ENCODE measurements at places on chromosomes 2 and 18.

GRCh38 chr18:54434453-54434852 is 76.7 kb downstream of the C18orf54 start:
- DNase-seq = no peak

GRCh38 chr18:76264198-76264875 is 230.7 kb downstream of the ZNF516 start:
- DNase-seq = no peak

- no peak for DNase-seq
Observed at GRCh38 chr2:120596990-120597594, 138.6 kb upstream of the GLI2 start.

- DNase-seq = no peak
Observed at GRCh38 chr2:113240150-113240914, 38.4 kb downstream of the PAX8 start.

DNA sequence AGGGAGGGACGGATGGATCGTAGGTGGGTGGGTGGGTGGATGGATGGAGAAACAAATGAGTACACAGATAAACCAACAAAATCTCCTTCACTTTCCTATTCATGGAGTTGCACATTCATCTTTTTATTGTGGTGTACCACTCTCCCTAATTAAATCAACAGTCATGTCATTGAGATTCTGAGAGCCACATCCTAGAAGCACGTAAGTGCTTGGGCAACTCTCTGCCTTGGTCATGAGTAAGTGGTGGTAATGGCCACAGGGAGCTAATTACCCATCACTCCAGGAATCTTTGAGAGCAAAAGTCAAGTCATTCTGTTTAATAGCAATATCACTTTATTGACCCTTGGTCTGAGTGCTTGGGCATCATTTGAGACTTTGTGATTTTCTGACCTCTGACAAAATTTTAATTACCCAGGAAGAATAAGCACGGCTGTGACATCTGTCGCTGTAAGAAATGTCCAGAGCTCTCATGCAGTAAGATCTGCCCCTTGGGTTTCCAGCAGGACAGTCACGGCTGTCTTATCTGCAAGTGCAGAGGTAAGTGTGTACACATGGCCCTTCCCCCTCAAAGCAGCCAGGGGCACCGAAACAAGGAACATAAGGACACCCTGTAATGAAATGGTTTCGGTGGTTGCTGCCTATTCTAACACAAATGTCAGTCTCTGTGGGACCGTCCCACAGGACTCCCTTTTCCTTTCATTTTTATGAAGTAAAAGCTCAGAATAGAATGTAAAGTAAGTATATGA is 85.9 kb downstream of the FEZ2 start:
- no peak for DNase-seq

GRCh38 chr2:125086313-125087184 is 1061.5 kb downstream of the CNTNAP5 start:
- no peak for DNase-seq

- DNase-seq = no peak
Observed at GRCh38 chr2:201786471-201786870, 5.7 kb upstream of the ALS2 start.

DNA sequence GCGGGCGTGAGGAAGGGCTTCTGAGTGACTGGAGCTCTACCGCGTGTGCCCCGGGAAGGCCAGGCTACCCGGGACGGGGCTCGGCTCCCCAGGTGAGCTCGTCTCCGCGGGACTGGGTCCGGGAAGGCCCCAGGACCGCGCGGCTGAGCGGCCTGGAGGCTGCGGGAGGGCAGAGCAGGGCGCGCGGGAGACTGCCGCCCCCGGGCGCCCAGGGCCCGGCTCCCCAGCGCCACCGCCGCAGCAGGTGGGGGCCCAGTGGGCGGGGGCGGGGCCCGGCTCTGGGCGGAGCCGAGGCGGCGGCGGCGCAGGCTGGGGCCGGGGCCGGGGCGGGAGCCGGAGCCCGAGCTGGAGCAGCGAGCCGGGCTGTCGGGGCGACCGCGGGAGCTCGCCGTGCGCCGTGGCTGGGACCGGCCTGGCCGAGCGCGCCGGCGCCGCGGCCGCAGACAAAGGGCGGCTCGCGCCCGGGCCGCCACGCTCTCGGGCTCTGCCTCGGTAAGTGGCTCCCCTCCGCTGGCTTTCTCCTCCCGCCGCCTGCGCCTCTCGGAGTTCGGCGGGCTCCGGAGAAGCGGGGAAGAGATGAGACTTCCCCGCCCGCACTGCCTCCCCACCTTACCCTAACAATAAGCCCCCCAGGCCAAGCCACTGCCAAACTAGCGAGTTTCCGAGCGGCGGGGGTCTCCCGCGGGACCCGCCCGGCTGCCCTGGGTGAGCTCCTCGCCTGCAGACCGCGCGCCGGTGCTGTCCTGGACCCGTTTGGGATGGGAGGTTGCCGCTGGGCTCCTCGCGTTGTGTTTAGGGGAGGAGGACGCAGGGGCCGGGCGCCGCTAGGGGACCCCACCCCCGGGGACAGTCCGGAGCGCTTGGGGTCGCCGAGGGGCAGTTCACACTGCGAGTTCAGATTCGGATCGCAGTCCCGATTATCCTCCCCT is at the start of gene MAPK4:
TSS of gene MAPK4 (plus strand) at position 336 of the 929 bp plus-strand sequence. CDS start 103,872 bp downstream, outside the sequence.
- DNase-seq = no peak

DNA sequence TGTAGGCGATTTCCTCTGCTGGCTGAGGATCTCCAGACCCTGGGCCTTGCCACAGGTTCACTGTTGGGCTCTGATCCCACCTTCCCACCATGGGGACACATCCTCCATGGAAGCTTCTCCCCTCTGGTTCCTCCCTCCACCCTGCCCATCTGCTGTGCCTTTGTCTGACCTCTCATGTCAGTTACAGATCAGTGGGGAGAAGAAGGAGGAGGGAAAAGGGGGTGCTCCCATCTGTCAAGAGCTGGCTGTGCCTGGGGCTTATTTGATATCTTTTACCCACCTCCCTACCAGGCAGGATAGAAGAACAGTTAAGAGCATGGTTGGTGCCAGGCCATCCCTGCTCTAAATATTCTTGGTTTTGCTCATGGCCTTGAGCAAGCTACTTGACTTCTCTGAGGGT is 12.3 kb upstream of the DNAJB2 start:
- DNase-seq = no peak

- no peak for DNase-seq
Observed at GRCh38 chr18:58303363-58303762, 259.3 kb downstream of the NEDD4L start.

GRCh38 chr18:77100751-77101355 is 31.7 kb downstream of the MBP start:
- no peak for DNase-seq

- DNase-seq = no peak
Observed at GRCh38 chr18:28357766-28358401, 181.0 kb upstream of the CDH2 start.

DNA sequence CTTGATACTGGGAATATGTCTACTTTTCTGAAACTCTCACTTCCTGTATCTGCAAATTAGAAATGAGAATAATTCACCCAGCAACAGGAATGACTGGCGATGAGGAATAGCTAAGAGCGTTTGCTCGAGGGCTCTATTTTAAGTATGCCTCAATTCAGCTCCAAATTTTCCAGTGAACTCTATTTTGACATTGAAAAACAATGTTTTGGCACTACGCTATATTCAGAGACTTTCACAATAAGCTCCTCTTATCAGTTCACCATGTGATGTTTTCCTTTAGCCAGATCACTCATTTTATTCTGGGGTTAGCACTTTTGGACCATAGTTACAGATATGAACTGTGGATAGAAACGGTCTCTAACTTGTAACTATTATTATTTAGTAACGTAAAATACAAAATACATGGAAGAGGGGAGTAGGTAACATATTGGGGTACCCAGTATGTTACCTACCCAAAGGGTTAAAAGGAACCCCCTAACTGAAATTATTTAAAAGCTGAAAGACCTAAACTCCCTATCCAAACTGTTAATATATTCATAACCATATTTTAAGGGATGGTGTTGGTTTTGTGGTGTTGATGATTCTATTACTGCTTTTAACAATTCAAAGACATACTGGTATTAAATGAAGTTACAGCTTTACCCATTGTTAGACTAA is 28.1 kb downstream of the SLC40A1 start:
- DNase-seq = no peak

- DNase-seq = no peak
Observed at GRCh38 chr2:44952143-44952805, 10.8 kb downstream of the SIX3 start.

DNA sequence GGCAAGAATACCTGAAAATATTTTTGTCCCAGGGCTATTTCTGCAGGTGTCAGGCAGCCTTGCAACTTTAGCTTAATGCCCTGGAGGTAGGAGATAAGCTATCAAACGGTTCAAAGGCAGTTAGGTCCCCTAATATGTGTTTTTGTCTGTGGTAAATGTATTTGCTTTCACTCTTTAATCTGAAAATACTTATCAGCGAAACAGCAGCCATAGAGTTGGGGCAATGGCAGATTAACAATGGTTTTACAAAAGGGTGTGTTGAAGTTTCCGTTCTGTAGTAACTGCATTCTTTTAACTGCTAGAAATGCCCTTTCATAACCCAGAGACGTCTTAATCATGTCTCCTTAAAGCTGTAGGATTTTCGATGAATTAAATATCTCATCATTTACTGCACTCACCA is 265.0 kb upstream of the TRIB2 start:
- no peak for DNase-seq

DNA sequence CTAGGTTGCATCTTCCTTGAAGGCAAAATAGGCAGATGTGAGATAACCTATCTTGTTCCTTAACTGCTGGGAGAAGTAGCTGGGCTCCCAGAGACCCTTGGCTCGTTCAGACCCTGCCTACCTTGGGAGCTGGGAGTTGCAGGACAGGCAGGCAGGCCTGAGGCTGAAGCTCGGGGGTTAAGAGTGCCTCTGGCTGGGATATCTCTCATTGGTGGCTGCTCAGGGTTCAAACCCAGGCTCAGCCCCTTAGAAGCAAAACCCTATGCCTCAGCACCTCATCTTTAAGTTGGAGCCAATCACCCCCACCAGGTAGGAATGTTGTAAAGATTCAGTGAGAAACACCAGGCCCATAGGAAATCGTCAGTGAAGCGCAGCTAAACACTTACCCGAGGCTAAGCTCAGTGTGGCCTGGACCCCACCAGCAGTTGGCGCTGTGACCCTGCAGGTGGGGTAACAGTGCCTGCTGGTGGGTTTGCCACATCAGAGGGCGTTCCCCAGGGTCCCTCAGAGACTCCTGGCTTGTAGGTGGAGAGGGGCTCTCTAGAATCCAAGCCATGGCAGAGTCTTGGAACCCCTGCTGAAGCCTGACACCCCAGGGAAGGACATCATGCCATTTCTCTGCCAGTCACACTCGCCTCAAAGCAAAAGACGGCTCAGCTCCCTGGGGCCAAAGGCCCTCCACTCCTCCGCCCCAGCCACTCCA is 54.6 kb upstream of the GPR17 start:
- no peak for DNase-seq

DNA sequence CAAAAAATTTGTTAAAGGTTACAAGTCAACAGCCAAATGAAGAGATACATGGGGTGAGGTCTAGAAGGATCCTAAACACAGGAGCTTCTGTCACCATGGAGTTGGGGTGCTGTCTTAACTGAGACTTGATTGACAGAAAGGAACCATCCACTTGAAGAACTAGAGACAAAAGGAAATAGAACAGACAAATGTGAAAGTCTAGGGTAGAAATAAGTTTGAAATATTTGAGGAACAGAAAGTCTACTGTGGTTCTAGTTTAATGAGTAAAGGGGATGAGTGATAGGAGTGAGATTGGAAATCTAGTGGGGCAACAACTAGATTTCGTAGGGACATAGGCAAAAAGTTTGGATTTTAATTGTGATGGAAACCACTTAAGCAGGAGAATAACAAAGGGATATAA is 18.7 kb downstream of the RBBP8 start:
- DNase-seq = no peak

DNA sequence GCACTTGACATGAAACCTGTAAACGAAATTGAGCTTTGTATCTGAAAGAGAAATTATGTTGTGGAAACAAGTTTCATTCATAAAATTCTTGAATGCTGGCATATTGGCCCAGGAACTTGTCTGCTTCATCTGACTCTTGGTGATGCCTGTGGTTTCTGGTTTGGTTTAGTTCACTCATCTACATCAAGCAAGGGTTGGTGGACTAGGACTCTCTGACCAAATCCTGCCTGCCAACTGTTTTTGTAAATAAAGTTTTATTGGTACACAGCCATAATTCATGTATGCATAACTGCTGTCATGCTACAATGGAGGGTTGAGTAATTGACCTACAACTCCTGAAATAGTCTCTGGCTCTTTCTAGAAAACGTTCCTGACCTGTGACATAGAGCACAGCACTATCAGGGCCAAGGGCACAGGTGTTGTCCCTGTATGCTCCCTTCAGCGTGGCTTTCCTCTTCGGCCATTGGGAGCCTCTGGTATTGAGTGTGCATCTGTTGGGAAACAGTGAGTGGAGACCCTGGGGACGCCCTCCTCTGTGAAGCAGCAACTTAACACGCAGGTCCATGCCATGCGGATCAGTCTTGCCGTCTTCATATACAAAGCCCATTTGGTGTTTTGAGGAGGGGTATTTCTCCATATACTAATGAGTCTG is 226.3 kb downstream of the SH3RF3 start:
- no peak for DNase-seq

DNA sequence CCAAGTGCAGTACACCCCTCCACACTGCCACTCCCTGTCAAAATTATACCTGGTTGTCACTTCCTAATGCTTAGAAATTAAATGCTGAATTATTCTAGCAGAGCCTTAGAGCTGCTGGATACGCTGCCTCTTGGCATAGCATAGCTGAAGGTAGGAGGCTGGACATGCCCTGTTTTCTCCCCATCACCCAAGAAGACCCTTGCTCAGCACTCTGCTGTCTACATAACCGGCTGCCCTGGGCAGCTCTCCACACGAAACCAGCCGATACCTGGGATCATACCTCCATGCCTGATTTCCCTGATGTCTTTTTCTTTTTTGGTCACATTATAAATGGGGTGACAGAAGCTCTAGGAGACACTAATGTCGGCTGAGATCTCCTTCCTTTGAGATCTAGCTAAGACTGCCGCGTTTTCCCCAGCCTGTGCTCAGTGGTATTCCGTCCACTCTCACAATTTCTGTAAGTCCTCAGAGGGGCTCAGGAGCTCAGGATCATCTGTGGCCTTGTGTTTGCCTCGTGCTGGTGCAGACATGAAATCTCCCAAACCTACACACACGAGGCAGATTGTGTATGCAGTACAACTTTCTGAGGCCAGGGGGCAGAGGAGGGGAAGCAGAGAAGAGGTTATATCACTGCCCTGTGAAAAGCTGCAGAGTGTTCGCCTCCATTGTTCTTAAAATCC is 13.5 kb upstream of the ZAP70 start:
- DNase-seq = no peak

- no peak for DNase-seq
Observed at GRCh38 chr2:3637311-3637675, 20.7 kb upstream of the ALLC start.

GRCh38 chr2:131201098-131201497 is 8.2 kb upstream of the POTEE start:
- DNase-seq = no peak

GRCh38 chr2:142119347-142119746 is 11.5 kb downstream of the LRP1B start:
- DNase-seq = no peak

All from SK-N-MC (cell line).